Right renal pelvis (tissue), 4 donors: ENCODE measurements at places on chromosomes 5 and 9. TPM values are rescaled to one million over a fixed set of nuclear protein-coding genes. Genes with fewer than 3 reads are reported as not detected.

OLFML2A gene
- 34.5 TPM for polyA plus RNA-seq

DNA sequence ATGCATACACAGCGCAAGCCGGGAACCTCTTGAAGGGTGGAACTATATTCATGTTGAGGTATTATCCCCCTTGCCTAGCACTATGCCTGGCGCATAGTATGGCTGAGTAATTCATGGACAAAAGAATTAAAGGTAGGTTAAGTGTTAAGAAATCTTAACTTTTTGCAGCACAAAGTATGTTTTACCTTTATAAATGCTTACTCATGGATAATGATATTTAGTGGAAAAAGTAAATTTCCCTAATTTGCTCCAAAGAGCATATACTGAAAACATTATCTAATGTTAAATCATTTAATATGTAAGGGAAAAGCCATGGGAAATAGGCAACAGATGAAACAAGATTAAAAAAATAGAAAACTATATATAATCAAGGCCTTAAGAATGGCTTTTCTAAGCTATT, 296.2 kb downstream of the PJA2 start:
- DNase-seq = no peak

DNA sequence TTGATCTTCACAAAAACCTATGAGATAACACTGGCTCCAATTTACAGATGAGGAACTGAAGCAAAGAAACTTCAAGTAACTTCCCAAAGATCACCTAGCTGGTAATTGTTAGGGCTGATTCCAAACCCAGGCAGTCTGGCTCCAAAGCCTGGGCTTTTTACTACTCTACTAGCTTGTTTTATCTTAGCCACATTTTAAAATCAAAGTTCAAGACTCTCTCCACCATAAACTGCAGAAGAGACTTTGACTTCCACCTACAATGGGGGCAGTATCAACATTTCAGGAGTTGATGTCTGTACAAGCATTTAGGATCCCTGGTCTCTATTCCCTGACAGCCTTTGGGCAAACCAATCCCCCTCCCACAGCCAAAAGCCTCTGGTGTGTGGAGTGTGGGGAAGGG, 33.8 kb downstream of the LHFPL2 start:
- DNase-seq = no peak

- DNase-seq = no peak
Observed at GRCh38 chr5:136467632-136468031, 102.3 kb upstream of the TRPC7 start.

DNA sequence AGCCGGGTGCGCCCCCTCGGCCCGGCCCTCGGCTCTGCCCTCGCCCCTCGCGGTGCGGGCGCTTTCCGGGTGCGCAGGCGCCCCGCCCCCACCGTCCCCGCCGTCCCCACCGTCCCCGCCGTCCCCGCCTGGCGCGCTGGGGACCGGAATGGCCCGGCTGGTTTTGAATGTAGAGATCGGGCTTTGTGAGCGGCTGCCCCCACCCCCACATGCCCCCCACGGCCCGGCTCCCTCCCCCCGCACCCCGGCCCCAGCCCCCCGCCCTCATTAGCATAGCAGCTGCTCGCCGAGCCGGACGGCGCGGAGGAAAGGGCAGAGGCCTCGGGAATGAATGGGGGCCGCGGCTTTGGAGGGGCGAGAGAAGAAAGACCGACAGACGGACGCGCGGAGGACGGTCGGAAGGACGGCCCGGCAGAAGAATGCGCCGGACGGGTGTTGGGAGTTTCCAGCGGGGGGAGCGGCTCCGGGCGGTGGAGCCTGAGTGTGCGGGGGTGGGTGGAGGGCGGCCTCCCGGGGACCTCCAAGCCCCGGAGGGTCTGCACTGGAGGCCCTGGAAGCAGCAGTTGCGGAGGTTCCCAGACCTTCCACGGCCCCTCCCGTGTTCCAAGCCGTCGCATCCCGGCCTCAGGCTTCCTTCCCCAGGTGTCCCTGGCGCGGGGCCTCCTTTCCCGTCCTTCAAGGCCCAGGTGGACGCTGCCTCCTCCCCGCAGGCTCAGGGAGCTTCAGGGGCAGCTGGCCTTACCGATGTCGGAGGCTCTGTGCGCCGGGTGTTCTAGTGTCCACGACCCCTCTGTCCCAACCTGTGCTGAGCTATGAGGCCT, 6.0 kb downstream of the NRARP start:
- no peak for DNase-seq
